Large intestine (tissue), 12 donors: ENCODE measurements at places on chromosomes 3 and 15.
A peak's percentile ranks its signal among the peaks of the same experiment; 100 is the strongest.

GRCh38 chr3:160950542-160950941, 154.6 kb downstream of the B3GALNT1 start:
- DNase-seq = no peak

GRCh38 chr3:108407886-108408285, 102.5 kb downstream of the MYH15 start:
- no peak for DNase-seq

DNA sequence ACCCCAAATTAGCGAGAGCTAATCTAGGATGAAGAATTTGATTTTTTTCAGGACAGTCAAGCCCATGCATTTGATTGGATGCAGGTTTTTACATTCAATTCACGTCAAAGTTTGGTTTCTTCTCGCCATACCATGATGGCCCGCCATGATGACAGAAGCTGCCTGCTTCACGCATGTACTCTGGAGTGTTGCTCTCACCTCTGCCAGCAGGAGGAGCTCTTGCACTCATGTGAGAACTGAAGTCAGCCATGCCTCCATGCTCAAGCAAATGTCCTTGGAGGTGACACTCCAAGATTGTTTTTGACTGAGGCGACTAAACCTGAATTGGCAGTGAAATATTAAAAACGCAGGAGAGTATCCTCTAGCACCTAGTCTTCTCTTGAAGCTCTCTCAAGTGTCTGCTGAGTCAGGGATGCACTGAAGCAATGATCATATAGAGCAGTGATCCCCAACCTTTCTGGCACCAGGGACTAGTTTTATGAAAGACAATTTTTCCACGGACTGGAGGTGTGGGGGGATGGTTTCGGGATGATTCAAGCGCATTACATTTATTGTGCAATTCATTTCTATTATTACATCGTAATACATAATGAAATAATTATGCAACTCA, 120.9 kb downstream of the SAMMSON start:
- DNase-seq = peak; percentile 34

DNA sequence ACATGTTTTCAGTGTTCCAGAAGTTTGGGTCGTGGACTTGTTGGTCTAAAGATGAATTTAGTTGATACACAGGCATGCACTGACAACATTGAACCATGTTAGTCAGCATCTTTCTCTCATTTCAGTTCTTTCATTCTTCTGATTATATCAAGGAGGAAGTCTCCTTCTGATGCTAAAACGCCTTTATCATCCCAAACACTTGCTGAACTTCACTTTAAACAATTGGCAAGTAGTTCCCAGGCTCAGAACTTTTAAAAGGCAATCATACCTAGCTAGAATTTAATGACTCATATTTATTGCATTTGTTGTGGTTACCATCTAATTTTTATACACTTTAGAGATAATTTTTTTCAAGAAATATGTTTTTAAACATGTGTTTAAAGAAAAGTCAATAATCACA, 15.9 kb downstream of the LMCD1 start:
- no peak for DNase-seq

- DNase-seq = no peak
Observed at GRCh38 chr15:31385736-31386135, 59.1 kb downstream of the KLF13 start.

DNA sequence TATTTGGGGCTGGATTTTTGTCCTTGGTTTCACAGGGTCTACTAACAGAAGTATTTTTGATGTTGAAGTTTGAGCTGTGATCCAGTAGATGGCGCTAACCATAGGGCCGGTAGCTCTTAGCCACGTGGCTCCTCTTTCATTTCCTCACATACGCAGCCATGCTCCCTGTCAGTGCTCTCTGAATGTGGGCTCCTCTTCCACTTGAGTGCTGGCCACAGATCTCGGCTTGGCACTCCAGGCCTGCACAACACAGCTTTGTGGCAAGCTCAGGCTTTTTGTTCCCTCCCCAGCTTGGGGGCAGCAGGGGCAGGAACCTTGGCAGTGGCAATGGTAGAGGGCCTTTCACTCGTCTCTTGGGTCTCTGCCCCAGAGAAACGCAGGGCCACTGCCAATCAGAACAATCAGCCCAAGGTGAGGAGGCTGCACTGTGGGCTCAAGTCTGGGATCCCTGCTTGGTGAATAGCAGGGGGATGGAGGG, 18.6 kb upstream of the DNAAF4 start:
- DNase-seq = peak; percentile 23

GRCh38 chr15:94582368-94582767, 351.0 kb downstream of the MCTP2 start:
- no peak for DNase-seq

- DNase-seq = no peak
Observed at GRCh38 chr3:14410503-14411165, 8.2 kb downstream of the SLC6A6 start.

- DNase-seq = no peak
Observed at GRCh38 chr15:22919171-22919570, 61.0 kb downstream of the CYFIP1 start.

- no peak for DNase-seq
Observed at GRCh38 chr3:7745711-7746110, 755.9 kb upstream of the LMCD1 start.

DNA sequence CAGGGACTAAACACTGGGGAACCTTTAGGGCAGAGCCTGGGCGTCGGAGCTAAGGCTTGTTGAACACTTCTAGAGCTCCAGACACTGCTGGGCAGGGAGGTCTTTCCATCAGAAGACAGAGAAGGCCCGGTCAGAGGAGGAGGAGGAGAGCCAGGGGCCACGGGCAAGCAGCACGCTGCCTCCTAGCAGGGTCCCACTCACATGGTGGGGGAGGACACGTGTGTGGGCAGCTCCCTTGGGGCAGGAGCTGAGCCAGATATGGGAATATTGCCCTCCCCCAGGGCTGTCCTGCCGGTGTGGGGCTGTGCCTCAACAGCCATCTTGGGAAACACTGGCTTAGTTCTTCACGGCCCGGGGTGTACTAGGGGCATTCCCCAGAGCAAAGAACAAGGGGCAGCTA, 89.6 kb upstream of the TLE3 start:
- DNase-seq = no peak

DNA sequence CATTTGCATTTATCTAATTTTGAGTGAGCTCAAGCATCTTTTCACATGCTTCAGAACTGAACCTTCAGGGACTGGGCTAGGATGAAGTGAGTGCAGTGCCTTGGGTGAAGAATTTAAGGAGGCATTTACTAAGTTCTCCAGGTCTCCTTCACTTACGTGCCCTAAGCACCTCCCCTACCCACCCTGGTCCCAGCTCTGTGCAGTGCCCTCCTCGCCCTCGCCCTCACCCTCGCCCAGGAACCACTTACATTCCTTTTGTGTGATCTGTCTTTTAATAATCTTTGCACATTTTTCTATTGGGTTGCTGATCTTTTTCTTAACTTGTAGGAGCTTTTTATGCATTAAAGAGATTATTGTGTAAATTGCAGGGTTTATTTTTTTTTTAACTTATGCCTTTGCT, 322.6 kb downstream of the THSD4 start:
- no peak for DNase-seq

GRCh38 chr15:29548006-29548405, 274.3 kb downstream of the TJP1 start:
- no peak for DNase-seq

DNA sequence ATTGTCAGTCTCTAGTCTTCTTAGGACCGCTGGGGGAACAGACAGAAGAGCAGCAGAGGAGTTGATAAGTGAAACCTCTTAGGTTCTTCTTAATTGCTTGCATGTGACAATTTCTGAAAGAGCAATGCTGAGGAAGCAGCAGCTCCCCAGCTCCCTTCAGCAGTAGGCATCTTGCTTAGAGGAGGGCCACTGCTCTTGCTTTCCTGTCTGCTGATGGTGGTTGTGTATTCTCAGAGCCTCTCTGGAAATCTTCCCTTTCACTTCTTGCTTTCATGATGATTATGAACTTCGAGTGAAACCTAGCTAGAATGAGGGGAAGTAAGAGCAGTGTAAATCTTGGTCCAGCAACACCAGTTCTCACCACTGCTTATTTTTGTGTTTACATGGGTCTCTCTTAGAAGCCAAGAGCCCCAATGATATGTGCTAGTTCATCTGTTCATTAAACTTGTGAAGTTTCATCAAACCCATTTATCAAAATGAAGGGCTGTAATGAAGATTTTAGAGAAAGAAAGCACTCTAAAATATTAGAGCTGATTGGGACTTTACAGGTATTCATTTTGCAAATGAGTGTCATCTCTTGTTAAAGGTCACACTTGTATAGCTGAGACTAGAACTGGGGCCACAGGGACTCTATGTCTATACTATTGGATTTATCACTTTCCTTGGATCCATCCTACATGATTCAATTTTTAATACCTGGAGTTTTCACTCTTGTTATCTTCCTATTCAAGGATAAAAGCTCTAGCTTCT, 246.7 kb downstream of the LPP start:
- peak; percentile 46 for DNase-seq

DNA sequence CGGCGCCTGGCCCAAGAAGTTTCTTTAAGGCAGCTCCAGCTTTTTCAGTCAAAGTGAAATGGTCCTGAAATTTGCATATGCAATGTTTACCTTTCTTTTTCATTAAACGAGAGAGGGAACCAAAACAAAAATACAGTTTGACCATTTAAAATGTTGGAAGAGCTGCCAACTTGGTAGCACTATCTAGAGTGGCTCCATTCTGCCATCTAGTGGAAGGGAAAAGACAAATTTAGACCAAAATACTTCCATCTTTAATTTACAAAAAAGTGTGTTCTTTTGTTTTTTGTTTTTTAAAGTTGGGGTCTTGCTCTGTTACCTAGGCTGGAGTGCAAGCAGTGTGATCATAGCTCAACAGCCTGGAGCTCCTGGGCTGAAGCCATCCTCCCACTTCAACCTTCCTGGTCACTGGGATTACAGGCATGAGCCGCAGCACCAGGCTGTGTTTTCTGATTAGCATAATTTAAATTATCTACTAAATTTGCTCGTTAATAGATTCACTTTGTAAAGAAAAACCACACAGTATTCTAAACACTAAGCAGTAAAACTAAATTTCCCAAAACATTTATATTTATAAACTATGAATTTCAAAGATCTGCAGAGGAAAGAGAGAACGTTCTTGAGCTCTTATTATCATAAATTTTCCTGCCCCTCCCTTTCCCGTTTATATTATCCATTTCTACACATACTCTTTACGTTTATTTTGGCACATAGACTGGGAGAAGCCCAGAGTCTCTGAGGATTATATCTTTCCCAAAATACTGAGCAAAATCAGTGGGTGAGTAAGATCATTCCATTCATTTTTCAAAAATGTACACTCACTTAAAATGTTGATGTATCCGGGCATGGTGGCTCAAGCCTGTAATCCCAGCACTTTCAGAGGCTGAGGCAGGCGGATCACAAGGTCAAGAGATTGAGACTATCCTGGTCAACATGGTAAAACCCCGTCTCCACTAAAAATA, 15.4 kb upstream of the RFC4 start:
- no peak for DNase-seq

DNA sequence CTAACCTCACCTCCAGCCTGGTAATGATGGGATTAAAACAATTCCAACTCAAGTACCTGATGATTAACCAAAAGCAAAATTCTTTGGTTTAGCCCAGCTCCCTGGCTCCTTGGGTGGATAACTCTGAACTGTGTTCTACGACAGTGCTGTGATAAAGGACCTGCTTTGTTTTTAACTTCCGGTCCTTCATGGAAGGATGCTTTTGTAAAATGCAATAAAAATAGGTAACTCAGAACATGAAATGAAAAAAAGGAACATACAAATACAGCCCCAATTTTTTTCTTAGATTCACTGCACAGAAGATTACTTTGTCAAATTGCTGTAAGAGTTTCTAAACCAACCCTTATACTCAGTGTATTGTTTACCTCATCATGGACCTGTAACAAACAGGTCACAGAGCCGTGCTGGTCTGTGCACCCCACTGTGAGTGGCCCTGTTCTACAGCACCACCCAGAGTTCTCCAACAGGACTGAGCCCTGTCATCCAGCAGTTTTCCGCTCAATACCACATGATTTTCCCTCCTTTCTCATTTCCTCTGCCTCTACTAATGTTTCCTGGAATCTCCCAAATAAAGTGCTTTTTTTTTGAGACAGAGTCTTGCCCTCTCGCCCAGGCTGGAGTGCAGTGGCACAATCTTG, 4.9 kb upstream of the PCYT1A start:
- DNase-seq = no peak

- DNase-seq = no peak
Observed at GRCh38 chr15:37044915-37045648, 55.3 kb downstream of the MEIS2 start.

DNA sequence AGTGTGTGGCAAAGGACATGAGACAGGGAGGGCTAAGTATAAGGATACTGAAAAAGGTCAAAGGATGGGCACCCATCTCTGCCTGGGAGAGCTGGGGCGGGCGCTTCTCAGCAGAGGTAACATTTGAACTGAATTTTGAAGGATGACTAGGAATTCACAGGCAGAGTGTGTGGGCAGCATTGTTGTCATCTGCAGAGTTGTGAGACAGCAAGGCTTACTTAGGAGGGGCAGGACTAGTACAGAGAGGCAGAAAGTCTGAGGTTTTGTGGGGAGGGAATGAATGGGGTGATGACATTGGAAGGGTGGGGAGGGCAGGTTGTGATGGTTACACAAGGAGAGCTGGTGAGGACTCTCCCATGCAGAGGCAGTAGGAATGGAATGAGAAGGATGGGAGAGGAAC, 84.1 kb upstream of the PRR23C start:
- no peak for DNase-seq

GRCh38 chr3:16864610-16865313, 20.0 kb upstream of the PLCL2 start:
- DNase-seq = no peak

DNA sequence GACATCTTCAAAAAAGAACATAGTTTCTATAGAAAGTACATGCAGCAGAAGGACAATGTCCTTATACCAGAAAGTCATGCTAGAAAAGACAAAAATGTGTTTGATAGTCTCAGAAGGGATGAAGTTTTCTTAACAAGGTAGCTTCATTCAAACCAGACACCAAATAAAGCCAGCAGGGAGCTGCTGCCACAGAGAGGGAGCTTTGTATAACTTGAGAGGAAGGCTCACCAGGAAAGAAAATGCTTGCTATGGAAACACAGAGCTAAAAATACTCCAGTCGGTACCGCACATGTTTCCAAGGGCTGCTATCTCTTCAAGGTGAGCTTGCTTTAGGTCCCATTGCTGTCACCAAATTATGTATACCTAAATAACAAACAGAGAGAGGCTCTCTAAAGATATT, 1074.8 kb upstream of the ALCAM start:
- no peak for DNase-seq

DNA sequence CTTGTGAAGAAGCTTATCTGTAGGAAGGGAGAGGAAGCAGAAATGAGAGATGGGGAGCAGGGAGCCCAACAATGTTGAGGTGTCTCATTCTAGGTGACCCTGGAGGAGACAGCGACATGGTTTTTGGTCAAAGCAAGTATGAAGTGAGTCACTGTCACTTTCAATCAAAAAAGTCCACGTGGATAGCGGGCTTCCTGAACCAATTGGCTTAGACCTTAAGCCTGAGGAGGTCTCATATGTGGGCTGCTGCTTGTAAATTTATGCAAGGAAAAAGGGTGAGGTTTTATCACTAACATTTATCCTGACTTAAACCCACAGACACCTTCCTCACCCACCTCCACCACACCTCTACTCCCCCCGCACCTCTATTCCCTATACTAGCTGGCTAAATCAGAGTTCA, 22.7 kb downstream of the CLDN11 start:
- no peak for DNase-seq
